Esophagus squamous epithelium (tissue), 5 donors: ENCODE measurements at places on chromosomes 11 and 22. TPM values are rescaled to one million over a fixed set of nuclear protein-coding genes. Genes with fewer than 3 reads are reported as not detected.

Gene CYTH4
- 2.9 TPM for total RNA-seq

Gene NLRP10
- not detected for total RNA-seq

Gene SEPTIN3
- 0.49 TPM for total RNA-seq

Gene PTPN5
- total RNA-seq = 0.85 TPM

Gene OR52E8
- not detected for total RNA-seq

Gene SCGB1D2
- total RNA-seq = 1.5 TPM

Gene P2RY2
- total RNA-seq = 48.3 TPM

Gene PTPRCAP
- total RNA-seq = 5.9 TPM

Gene SLC25A1
- 53.6 TPM for total RNA-seq
